ENCODE measurements at places on chromosomes 1 and 21.

DNA sequence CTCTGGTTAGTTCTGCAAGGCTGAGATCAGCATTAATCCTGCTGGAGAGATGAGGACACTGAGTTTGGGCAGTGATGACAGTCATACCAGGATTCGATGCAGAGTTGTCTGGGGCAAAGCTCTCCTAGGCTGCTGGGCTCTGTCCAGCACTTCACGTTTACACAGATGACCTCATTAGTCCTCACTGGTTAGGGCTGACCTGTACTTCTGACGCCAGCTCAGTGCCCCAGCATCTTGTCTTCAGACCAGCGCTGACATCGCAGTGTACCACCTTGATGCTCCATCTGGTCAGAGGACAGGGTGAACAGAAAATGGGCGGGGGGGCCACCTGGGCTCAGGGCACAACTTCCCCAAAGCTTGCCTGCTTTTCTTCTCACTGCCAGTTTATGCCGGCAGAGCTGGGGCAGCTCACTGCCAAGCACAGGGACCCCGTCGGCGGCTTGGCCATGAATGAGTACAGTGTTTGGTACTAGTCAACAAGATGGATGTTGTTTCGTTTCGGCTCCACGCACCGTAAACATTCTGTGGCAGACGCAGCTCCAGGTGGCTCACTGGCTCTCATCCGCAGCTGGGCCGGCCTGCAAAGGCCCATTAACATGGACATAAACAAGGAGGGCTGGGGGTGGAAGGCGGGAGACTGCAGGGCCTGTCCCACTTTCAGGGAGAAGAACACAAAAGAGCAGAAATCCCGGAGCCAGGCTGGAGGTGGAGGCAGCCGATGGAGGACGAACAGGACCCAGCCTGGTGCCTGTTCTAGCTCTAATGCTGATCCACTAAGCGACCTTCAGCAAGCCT, 118.7 kb downstream of the GLIS1 start:
- DNase-seq: no peak

- DNase-seq: no peak
Observed at GRCh38 chr1:103275725-103276124, 167.4 kb upstream of the COL11A1 start.

- peak; percentile 63 for DNase-seq
Observed at GRCh38 chr21:15065392-15066122, 757 bp upstream of the NRIP1 start.

DNA sequence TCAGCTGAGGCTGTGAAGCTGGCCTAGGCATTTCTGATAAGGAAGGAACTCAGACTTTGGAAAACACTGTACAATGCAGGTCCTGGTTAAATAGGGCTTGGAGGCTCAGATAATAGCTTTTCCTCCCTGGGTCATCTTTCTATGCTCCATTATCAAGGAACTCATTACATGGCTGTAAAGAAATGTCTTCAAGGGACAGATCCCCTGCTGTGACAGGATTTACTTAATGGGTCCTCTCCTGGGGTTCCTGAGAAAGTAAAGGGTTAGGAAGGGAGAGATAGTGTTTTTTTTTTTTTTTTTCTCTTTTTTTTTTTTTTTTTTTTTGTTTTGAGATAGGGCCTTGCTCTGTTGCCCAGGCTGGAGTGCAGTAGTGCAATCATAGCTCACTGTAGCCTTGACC, 14.1 kb upstream of the SVBP start:
- DNase-seq: no peak

- no peak for DNase-seq
Observed at GRCh38 chr1:3625151-3625907, 514 bp downstream of the TPRG1L start.
